Activated gamma-delta T cell (primary cell): ENCODE measurements at places on chromosomes 1 and 21.

GRCh38 chr21:46172863-46173528, 11.3 kb downstream of the SPATC1L start:
- DNase-seq, result no peak

DNA sequence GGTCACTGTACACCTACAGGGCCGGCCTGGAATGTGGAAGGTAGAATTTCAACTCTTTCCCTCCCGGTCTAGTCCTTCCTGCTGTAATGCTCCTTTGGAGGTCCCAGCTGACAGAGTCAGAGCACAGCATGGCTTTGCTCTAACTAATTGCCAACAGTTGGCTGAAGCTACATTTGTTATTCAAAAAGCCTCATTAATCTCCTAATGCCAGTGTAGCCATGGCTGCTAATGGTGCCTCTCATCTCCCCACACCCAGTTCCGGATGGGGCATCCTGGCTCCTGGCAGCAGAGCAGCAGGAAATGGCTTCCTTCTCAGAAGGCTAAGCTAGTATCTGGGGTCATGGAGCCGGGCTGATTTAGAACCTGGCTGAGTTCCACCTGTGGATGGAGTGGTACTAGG, 18.7 kb upstream of the CAMK1G start:
- DNase-seq, result no peak

- DNase-seq, result no peak
Observed at GRCh38 chr1:109793486-109794318, 30.0 kb upstream of the EPS8L3 start.

DNA sequence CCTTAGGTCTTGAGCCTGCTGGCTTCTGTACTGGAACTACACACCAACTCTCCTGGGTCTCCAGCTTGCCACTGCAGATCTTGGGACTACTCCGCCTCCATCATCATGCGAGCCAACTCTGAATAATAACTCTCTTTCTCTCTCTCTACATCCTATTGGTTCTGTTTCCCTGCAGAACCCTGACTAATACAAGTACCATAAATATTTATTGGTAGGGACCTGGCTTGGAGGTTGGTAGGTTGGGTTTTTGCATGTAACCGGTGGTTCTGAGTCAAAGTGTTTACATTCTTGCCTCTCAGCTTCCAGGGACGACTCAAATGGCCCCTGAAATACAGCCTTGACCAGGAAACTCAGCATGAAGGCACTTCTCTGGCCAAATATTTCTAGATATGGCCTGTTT, 110.4 kb downstream of the KCND3 start:
- no peak for DNase-seq

- DNase-seq, result no peak
Observed at GRCh38 chr1:97507863-97508262, 413.0 kb downstream of the DPYD start.

GRCh38 chr1:229004066-229004833, 266.7 kb upstream of the RAB4A start:
- no peak for DNase-seq

GRCh38 chr1:52153898-52154297, 12.0 kb downstream of the ZFYVE9 start:
- no peak for DNase-seq

DNA sequence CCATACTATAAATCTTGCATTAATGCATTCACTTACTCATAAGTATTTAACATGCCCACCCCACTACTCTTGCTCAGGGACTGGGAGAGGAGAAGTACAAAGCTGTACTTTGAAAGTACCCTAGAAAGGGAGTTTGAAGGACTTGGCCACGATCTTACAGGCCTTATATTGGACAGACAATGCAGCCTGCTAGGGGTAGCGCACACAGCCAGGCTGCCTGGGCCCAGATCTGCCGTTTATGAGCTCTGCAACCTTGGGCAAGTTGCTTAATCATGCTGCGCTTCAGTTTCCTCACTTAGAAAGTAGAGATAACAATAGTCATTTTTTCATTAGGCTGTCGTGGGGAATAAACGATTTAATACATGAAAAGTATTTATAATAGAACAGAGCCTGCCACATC, 110.1 kb downstream of the CDC7 start:
- no peak for DNase-seq

- DNase-seq, result no peak
Observed at GRCh38 chr1:234913278-234913649, 215.4 kb downstream of the TOMM20 start.

GRCh38 chr21:41884501-41885030, 5.4 kb upstream of the PRDM15 start:
- no peak for DNase-seq

DNA sequence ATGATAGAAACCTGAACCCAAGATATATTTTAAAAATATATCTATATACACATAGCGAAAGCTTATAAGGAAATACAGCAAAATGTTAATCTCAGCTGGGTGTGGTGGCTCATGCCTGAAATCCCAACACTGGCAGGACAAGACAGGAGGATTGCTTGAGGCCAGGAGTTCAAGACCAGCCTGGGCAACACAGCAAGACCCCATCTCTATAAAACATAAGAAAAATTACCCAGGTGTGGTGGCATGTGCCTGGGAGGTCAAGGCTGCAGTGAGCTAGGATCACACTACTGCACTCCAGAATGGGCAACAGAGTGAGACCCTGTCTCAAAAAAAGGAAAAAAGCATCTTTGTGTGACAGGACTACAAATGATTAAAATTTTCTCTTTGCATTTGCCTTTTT, 6.0 kb upstream of the SRM start:
- DNase-seq, result no peak

- no peak for DNase-seq
Observed at GRCh38 chr1:184910691-184911091, 63.6 kb downstream of the NIBAN1 start.
